CD4-positive, alpha-beta memory T cell (primary cell): ENCODE measurements at places on chromosomes 4 and X.
A peak's percentile ranks its signal among the peaks of the same experiment; 100 is the strongest.

- no peak overlapping the region for H3K4me3 ChIP-seq
- H3K36me3 ChIP-seq, result no peaks in the 10 kb centered on the region
- H3K27ac ChIP-seq, result no peak overlapping the region
- H3K4me1 ChIP-seq, result peaks cover 5% of the 10 kb centered on the region
These were observed 140.9 kb downstream of the BCOR start for GRCh38 chrX:39956803-39957394.

DNA sequence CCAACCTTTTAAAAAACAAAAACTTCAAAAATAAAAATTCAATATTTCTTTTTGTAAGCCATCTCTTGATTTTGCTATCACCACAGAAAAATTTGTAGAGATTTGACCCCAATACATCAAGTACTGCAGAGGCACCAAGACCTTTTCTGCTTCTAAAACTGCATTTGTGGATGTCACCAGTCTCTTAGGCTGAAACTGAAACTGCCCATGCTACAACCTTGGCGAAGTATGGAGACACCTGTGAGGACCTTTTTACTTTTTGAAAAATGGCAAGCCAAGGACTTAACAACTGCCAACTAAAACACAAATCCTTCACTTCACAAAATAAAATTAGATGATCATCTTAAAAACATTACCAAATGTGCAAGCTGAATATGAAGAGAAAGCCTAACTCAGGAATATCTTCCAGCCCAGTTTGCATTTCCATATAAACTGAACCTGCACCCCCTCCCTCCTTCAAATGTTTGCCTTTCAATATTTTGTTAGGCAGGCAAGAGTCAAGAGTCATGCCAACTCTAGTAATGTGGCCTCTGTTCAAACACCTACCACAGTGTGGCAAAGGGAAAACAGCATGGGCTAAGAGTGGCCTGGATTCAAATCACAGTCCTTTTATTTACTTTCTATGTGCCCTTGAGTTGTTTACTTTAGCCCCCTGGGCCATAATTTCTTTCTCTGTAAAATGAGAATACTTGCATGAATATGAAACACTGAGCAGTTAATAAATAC, 389.4 kb downstream of the OPHN1 start:
- no peaks in the 10 kb centered on the region for H3K4me1 ChIP-seq
- H3K4me3 ChIP-seq, result no peak overlapping the region
- H3K27me3 ChIP-seq, result no peaks in the 10 kb centered on the region
- DNase-seq, result no peak

GRCh38 chr4:66736606-66737005, 808.7 kb downstream of the CENPC start:
- no peak for DNase-seq
- no peaks in the 10 kb centered on the region for H3K4me1 ChIP-seq
- H3K27me3 ChIP-seq, result no peaks in the 10 kb centered on the region
- no peak overlapping the region for H3K4me3 ChIP-seq
- no peaks in the 10 kb centered on the region for H3K36me3 ChIP-seq

DNA sequence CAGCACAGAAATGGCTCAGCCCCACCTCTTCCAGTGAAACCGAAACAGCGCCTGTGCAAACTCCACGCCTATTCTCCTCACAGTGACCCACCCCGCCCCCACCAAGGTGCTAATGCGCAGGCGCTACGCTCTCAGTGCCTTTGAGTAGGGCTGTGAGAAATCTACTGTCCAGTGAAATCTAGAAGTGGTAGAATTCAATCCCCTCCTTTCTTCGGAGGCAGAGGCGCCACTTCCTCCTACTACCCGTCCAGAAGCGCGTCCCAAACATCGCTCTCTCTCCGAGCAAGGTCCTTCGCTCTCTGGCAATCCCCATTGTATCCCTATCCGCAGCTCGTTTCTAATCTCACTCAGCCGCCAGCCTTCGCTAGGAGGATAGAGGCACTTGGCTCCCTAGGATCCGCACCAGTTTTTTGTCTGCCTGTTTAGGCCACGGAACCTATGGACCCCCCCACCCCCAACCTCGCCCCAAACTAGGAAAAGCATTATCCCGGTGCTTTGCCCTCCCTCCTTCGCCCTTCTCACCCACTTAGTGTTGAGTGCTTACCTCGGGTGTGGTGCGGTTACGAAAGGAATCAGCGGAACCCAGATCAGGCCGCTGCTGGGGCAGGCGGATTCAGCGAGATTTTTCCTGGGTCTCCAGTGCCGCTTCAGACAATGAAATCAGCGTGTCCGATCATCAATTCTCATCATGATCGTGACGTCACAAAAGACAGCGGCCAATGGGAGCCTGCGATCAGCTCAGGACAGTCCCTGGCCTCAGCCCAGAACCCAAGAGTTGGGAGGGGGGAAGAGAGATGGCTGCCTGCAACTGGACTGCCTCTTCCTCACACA, at the start of gene HDX:
TSS of gene HDX (minus strand) at position 656 of the 831 bp plus-strand sequence. CDS start 27,056 bp downstream, outside the sequence.
- no peaks in the 10 kb centered on the region for H3K27me3 ChIP-seq
- no peaks in the 10 kb centered on the region for H3K36me3 ChIP-seq
- H3K4me3 ChIP-seq, result peak within 1 kb of the TSS; percentile 50
- peak within 1 kb of the TSS; percentile 54 for H3K27ac ChIP-seq
- no peaks in the 10 kb centered on the region for H3K4me1 ChIP-seq

DNA sequence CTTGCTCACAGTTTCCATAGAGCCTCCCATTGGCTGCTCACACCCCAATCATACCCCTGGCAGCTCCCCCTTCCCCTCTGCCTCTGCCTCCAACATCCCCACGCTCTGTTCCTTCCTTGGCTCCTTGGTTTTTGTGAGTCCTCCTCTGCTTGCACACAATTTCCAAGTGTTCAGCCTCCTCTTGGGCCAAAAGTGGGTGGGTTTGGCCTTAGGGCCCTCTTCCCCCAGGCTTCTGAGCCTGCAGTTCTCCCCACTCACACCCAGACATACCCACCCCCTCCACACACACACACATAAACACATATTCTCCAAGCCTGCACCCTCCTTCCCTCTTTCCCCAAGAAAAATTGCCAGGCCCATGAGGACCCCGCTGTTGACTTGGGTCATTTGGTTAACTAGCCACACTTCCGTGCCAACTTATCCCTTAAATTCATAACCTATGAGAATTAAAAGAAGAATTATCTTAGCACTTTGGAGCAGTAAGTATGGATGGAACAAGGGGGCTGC, 4.5 kb downstream of the APLN start:
- H3K27me3 ChIP-seq, result peaks cover 2% of the 10 kb centered on the region
- no peak overlapping the region for H3K4me3 ChIP-seq
- peaks cover 5% of the 10 kb centered on the region for H3K4me1 ChIP-seq
- no peak overlapping the region for H3K27ac ChIP-seq
- DNase-seq, result no peak

DNA sequence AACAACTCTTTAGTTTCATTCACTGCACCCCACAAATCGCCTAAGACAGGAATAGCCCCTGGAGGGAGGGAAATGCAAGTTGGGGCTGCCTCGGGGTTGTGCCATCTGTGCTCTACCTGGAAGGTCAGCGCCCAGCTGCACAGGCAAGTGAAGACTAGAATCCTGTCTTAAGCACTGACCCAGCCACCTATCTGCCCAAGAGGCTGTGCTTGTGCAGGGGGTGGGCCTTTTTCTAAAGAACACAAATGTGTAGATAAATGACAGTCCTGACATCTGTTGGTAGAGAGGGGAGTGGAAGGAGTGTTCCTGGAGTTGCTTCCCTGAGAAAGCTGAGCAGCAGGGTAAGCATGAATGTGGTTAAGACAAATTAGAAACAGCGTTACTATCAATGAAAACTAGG, 15.7 kb downstream of the ZNF518B start:
- H3K27me3 ChIP-seq, result no peaks in the 10 kb centered on the region
- H3K4me1 ChIP-seq, result no peaks in the 10 kb centered on the region
- no peak for DNase-seq

- H3K27ac ChIP-seq, result no peak overlapping the region
- H3K4me3 ChIP-seq, result no peak overlapping the region
- no peaks in the 10 kb centered on the region for H3K36me3 ChIP-seq
- no peaks in the 10 kb centered on the region for H3K4me1 ChIP-seq
These were observed 215.3 kb upstream of the TTC29 start for GRCh38 chr4:147160908-147161513.

DNA sequence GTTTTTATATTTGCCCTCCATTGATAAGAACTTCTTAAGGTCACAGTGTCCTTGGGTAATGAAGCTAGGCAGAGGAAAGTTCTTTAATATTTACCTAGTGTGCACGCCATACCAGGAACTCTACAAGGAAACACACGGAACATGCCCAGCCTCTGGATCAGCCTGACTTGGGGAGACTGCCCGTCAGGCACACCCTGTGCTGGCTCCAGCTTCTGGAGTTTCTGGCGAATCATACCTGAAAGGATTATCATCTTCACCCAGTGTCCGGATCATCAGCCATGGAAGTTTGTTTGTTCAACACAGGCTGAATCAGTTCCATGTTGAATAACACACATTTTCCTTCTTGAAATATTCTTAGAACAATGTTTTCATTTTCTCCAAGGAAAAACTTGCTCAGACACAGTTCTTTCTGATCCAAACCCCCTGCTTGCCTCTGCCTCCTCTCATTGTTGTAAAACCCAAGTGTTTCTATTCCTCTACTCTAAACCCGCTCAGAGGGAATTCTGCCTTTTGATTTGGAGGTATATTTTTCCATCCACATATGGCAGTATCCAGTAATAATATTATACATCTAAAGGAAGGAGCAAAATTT, 176.7 kb downstream of the SHROOM3 start:
- no peak overlapping the region for H3K4me3 ChIP-seq
- no peak for DNase-seq
- H3K4me1 ChIP-seq, result no peaks in the 10 kb centered on the region
- H3K27me3 ChIP-seq, result no peaks in the 10 kb centered on the region

GRCh38 chr4:4919927-4920326, 60.5 kb downstream of the MSX1 start:
- H3K27ac ChIP-seq, result no peak overlapping the region
- H3K27me3 ChIP-seq, result no peaks in the 10 kb centered on the region
- H3K4me1 ChIP-seq, result peaks cover 15% of the 10 kb centered on the region
- no peaks in the 10 kb centered on the region for H3K36me3 ChIP-seq

- no peaks in the 10 kb centered on the region for H3K4me1 ChIP-seq
- DNase-seq, result peak; percentile 37
- H3K36me3 ChIP-seq, result no peaks in the 10 kb centered on the region
- H3K27ac ChIP-seq, result no peak overlapping the region
These were observed 27.5 kb downstream of the NKX1-1 start for GRCh38 chr4:1378559-1379231.

GRCh38 chrX:64536736-64537135, 141.5 kb upstream of the MTMR8 start:
- H3K4me3 ChIP-seq, result no peak overlapping the region
- H3K27ac ChIP-seq, result no peak overlapping the region
- DNase-seq, result no peak
- no peaks in the 10 kb centered on the region for H3K27me3 ChIP-seq
- H3K4me1 ChIP-seq, result no peaks in the 10 kb centered on the region

DNA sequence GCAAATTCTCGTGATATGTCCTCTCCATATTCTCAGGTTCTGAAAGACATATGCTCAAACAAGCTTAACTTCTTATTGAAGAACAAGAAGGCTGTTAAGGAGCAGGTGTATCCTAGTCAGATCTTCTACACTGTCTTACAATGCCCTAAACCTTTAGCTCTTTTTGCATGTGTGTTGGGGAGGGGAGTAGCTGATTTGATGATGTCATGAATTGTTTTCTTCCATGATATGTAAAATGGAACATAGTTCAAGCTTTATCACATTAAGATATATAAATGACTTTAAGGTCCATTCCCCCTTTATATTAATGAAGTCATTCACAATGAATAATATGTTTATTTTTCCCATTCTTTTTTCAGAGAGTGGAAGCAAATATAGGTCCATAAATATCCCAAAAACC, 332.5 kb upstream of the FAM241A start:
- no peak overlapping the region for H3K27ac ChIP-seq
- no peaks in the 10 kb centered on the region for H3K4me1 ChIP-seq
- H3K27me3 ChIP-seq, result no peaks in the 10 kb centered on the region
- H3K4me3 ChIP-seq, result no peak overlapping the region

DNA sequence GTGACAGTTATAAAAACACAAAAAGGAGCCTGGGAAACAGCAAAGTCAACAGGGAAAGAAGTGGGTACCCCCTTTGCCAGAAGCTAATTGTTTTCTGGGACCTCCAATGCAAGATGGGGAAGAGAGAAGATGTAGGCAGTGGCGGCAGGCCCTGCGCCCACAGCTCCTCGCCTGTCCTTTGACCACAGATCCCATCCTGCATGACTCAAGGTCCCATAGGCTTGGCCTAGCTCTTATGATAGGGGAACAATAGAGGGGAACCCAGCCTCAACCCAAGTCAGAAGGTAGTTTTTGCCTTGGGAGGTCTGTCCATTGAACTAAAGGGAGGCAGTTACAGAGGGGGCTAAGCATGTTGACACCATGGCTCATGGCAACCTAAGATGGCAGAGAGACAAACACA, 14.2 kb downstream of the ZMYM3 start:
- no peaks in the 10 kb centered on the region for H3K36me3 ChIP-seq
- H3K4me1 ChIP-seq, result no peaks in the 10 kb centered on the region
- H3K4me3 ChIP-seq, result no peak overlapping the region
- no peaks in the 10 kb centered on the region for H3K27me3 ChIP-seq

GRCh38 chrX:77693594-77693993, 92.4 kb downstream of the ATRX start:
- H3K36me3 ChIP-seq, result peaks cover under 1% of the 10 kb centered on the region
- no peaks in the 10 kb centered on the region for H3K27me3 ChIP-seq
- no peak overlapping the region for H3K4me3 ChIP-seq
- DNase-seq, result no peak

DNA sequence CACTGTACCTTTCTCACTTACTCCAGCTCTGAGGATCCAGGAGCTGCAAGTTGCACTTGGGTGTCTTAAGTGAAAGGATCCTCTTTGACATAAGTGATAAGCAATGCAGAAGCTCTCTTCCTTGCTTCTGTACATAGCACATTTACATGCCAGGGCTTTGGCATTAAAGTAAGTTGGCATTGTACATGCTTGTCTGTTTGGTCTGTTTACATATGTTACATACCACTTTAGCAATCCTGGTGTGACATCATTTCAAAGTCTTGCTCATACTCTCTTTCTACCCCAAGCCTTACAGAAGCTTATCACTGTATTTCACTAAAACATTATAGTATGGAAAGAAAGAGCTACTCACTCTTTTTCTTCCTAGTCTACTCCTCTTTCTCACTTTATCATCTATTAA, 2548.3 kb downstream of the ARAP2 start:
- no peak for DNase-seq
- no peaks in the 10 kb centered on the region for H3K27me3 ChIP-seq
- no peaks in the 10 kb centered on the region for H3K36me3 ChIP-seq
- no peak overlapping the region for H3K27ac ChIP-seq
- no peaks in the 10 kb centered on the region for H3K4me1 ChIP-seq
- H3K4me3 ChIP-seq, result no peak overlapping the region

- no peaks in the 10 kb centered on the region for H3K36me3 ChIP-seq
- no peaks in the 10 kb centered on the region for H3K4me1 ChIP-seq
- no peak for DNase-seq
- no peaks in the 10 kb centered on the region for H3K27me3 ChIP-seq
- H3K27ac ChIP-seq, result no peak overlapping the region
These were observed 102.7 kb upstream of the TBC1D9 start for GRCh38 chr4:140858897-140859296.

DNA sequence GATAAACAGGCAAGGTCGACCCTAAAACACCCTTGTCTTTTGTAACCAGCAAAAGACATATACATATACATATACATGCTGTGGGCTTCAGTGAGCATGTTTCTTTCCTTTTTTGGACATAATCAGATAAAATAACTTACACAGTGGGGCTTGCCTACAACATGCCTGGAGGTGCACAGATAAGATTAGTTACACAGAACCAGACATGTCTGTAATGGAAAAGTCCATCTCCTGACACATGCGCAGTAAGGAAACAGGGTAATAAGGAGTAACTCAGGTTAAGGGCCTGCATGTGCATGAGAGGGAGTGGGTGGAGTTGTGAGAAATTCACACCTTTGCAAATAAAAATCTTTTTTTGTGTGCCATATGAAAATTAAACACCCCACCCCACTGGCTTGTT, 3.4 kb downstream of the UGT2A1 start:
- no peak overlapping the region for H3K4me3 ChIP-seq
- no peaks in the 10 kb centered on the region for H3K36me3 ChIP-seq
- H3K27ac ChIP-seq, result no peak overlapping the region
